Kidney epithelial cell (primary cell): ENCODE measurements at places on chromosomes 4 and X.

DNA sequence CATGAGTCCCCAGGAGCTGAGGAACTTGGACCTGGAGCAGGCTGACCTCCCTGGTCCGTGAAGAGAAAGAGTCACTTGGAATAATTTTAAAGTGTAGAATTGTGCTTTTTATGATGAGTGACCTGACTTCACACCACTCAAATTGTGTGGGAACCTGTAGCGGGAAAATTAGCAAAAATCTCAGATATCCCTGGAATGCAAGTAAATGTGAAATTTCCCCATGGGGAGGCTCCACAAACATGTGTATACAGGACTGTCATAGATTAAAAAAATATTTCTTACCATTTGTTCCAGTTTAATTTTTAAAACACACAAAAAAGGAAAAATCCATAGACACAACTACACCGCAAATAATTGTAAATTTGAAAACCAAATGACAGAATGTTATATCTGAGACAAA lies 1079.6 kb upstream of the PABPC4L start:
- DNase-seq = no peak

DNA sequence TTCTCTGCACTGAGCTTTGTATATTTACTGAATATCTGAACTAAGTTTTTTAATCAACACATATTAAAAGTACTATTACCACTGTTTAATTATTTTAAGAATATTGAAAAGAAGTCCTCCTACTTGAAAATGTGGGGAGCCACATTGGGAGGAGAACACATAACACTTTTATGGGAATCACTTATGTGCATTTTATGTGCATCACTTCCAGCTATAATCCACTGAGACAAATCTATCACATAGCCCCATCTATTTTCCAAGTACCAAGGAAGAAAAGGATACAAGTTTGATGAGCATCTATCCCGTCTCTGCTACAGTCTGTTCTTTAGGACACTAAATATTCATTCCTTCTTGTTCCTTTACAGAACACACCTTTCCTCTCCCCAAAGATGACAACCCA lies 87.2 kb downstream of the IQCM start:
- no peak for DNase-seq

GRCh38 chrX:16199343-16199742 lies 32.1 kb downstream of the MAGEB17 start:
- DNase-seq = no peak

GRCh38 chr4:15245006-15245530 lies 182.8 kb upstream of the C1QTNF7 start:
- DNase-seq = no peak

DNA sequence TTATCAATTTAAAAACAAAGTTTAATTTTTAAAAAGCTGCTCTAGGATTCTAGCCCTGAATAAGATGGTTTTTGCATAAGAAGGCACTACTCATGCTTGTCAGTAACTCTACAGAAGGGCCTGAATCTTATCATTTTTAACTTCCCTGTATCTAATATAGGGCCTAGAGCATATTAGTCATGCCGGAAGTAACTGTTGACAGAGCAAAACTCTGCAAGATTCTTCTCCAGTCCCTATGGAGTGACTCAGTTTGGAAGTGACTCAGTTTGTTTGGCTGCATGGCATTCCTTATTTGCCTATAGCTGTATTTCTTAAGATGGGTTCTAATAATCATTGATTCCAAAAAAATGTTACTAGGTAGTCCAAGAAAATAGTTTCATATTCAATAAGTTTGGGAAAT lies 431.8 kb upstream of the HTR2C start:
- peak; percentile 4 for DNase-seq

DNA sequence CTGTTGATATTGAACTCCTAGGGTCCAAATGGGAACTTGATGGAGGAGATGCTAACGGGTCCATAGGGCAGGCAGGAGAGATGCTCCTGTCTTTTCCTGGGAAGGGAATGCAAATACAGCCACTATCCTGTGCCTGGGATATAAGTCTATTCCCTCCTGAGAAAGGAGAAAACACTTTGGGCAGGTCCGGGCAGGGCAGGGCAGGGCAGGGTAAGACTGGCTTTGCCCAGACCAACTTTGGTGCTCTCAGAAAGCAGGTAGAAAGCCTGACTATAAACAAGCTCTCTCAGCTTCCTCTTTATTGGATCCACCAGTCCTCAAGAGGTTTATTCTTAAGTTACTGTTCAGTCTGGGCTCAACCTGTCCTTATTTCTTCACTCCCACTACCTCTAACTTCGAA lies 232.3 kb downstream of the PTTG2 start:
- no peak for DNase-seq

DNA sequence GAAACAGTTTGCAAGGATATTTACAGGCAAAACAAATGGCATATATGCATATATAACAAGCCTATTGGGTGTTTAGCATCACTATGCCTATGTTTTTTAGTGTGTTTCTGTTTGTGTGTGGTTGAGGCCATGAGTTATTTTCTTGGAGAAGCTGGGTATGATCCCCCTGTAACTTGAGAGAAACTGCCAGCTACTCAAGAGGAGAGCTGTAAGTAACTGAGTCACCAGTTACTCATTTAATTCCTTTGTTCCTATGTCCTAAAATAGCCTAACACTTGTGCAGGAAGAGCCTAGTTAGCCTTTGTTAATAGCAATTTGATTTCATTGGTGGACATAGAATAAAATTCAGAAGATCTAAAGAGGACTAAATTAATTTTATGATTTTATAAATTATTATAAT lies 79.1 kb downstream of the PWWP3B start:
- DNase-seq = peak; percentile 47

GRCh38 chr4:24770667-24771066 lies 24.7 kb upstream of the SOD3 start:
- no peak for DNase-seq

GRCh38 chr4:172892300-172892699 lies 276.3 kb upstream of the GALNT7 start:
- DNase-seq = no peak

DNA sequence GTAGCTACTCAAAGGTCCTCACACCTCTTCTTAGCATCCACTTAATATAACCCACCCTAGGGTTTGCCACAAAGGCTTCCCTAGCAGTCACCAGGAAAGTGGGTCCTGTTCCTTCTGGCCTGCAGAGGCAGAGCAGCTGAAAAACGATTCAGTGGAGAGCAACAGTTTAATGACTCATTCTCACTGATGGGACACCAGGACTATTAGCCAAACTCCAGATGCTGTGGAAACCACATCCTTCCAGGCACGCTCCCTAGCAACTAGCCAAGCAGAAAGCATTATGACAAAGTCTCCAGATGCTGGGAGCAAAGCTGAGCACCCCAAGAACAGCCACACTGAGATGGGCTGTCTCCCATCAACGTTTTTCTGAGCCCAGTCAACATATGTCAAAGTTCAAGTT lies 30.3 kb upstream of the UTP14A start:
- peak; percentile 43 for DNase-seq

GRCh38 chr4:138891631-138892031 lies 124.0 kb upstream of the NOCT start:
- no peak for DNase-seq

GRCh38 chrX:128021566-128021965 lies 30.6 kb downstream of the ACTRT1 start:
- no peak for DNase-seq

DNA sequence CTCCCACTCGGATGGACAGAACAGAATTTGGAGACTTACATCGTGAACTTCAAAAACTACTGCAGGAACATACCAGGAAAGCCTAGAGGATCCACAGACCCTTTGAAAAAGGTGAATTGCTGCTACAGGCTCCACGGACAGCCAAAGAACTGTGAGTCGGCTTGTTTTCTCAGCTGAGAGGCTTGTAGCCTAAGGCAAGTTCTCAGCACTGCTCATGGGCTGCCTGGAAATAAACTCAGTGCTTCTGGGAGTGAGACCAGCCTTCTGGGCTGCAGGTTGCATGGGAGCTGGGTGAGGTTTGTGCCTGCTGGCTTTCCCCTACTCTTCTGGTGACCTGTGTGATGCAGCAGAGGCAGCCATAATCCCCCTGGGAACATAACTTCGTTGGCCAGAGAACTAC lies 1397.6 kb downstream of the FAM133A start:
- no peak for DNase-seq

- DNase-seq = no peak
These were observed 67.0 kb upstream of the TMLHE start for GRCh38 chrX:155679715-155680114.

DNA sequence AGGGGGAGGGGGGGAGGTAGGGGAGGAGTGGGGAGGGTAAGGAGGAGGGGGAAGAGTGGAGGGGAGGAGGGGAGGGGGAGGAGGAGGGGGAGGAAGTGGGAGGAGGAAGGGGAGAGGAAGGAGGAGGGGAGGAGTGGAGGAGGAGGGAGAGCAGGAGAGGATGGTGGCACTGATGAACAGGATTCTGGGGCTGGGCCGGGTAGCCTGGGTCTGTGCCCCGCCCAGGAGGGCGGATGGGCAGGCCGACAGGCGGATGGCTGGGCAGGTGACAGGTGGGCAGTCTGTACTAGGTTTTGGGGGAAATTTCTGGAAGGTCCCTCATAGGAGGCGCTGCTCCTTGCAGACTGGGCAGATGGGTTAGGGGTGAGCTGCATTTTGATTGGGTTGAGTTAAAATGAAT lies 66.0 kb upstream of the ADRA2C start:
- DNase-seq = no peak

DNA sequence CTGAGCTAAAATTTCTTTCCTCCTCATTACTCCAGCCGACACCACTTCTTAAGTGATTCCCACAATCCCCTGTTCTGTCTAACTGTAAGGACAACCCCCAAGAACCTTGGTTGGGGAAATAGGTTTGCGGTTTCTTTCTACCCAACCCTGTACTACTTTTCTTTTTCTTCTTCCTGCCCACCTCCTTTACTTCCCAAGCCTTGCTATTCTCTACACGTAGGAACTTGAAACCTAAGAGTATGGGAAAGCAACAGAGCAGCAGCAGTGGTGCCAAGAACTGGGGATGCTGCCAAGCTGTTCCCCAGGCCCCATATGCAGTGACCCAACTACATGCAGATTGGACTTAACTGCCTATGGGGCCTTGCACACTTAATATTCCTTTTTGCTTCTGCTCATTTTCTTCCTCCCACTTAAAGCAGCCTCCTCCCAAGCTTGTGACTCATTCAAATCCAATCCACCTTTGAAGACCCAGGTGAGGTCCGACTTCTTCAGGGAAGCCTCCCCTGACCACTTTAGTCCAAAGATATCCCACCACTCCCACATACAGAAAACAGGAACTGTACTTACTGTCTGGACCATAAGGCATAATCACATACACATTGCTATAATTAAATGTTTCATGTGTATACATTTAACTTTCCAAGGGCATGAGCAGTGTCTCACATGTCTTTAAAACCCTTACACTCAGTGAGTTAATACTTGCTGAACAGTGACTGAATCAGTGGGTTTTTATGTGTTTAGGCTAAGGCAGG lies 1.7 kb downstream of the FAM120C start:
- no peak for DNase-seq

GRCh38 chr4:37685161-37685822 lies 884 bp downstream of the RELL1 start:
- no peak for DNase-seq

DNA sequence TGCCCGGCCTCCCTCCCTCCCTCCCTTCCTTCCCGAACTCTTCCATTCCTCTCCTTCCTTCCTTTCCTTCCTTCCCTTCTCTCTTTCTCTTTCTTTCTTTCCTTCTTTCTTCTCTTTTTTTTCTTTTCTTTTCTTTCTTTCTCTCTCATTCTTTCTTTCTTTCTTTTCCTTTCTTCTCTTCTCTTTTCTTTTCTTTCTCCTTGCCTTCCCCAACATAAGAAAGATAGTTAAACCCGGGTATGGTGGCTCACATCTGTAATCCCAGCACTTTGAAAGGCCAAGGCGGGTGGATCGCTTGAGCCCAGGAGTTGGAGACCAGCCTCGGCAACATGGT lies 25.4 kb downstream of the NSD2 start:
- DNase-seq = no peak

DNA sequence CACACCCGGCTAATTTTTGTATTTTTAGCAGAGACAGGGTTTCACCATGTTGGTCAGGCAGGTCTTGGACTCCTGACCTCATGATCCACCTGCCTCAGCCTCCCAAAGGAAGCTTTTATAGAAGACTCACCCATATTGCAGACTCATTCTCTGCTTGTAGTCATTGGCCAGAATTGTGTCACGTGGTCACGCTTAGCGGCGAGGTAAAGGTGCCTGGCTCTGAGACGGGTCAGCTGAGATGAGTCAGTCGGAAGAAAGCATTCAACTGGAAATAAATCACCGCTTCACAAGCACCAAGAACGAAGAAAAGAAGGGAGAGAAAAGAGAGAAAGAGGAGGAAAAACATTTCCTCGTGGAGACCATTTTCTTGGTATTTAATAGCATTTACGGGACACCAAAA lies 218.8 kb upstream of the NOCT start:
- no peak for DNase-seq

DNA sequence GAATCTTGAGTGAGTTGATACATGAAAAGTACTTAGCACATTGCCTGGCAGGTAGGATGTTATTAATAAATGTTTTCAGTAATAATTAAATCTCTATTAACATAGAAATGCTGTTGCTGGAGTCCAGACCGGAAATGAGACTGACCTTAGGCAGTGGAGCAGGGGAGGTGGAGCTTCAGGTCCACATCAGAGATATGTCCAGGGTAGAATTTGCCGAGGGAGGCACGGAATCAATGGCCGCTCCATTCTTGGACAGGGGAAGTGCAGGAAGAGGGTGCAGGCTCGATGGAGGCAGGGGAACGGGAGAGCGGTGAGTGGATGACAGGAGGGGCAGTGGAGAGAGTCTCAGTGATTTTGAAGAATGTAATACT lies 107.3 kb downstream of the GATB start:
- DNase-seq = no peak

- DNase-seq = peak; percentile 19
These were observed at the start of gene STOX2 for GRCh38 chr4:183905081-183905592. TSS of gene STOX2 (plus strand) at chr4:183905307. CDS start at chr4:183906791, 1,484 bp downstream.

DNA sequence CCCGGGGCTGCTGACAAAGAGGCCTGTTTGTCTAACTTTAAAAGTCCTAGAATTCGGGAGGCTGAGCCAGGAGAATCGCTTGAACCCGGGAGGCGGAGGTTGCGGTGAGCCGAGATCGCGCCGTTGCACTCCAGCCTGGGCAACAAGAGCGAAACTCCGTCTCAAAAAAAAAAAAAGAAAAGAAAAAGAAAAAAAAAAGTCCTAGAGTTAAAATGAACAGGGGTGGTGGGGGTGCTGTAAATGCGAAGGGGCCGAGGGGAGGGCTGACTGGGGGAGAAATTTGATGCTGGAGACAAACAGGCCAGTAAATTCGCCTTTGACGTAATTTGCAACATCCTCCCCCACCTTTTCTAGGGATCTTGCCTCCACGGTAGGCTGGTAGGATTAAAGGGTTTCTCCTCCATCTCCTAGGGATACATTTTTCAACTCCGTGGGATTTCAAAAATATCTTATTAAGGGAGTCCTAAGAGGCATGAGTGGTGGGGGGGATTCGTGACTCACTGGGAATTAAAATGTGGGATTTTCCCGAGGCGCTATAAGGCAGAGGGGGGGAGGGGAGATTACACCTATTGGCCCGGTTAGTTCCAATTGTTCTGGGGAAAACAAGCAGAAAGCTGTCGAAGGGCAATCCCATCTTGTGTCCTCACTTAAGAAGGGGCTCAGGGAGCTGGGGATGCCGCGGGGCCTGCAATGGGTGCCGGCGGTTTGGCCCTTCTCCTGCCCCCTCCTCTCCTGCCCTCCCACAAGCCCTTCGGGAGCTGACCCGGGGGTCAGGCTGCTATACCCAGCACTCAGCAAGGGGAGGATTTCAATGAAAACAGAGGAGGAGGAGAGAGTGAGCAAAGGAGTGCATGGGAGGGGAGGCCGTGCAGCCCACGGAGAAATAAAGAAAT lies 3.0 kb upstream of the BCOR start:
- no peak for DNase-seq
